ENCODE measurements at places on chromosomes 16 and 17.

GRCh38 chr16:53091466-53092211 is 36.8 kb downstream of the CHD9 start:
- DNase-seq: peak; percentile 81

DNA sequence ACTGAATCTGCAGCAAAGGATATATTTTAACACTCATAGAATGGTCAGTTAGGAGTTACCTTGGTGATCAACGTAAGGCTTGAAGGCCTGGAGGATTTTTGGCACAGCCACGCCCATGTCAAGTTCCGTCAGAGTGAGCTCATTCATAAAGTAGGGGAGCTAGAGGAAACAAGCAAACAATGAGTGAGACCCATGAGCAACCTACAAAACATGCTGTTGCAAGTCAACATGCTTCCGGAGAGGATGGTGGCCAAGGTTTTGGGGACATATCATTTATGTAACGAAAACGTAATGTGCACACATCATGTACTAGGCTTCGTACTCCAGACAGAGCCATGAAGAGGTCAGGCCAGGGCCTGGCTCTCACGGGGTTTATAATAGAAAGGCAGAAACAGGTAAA is 41.1 kb upstream of the ERN1 start:
- no peak for DNase-seq

DNA sequence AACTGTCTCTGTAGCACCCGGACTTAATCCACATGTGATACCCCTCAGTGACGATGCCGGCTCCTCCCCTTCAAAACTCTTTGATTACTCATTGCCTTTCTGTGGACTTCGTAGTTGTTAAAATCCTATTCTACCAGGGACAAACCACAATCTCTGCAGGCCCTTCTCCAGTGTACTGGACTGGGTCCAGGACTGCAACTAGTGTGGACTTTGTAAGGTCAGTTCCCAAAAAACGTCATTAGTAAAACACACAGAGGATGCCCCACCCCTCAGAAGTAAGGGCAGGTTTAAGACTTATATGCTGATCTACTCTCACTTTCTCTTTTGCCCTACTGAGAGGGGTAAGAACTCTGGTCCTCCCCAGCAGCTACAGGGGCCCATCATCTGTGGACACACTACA is 10.5 kb upstream of the NUDT7 start:
- no peak for DNase-seq

DNA sequence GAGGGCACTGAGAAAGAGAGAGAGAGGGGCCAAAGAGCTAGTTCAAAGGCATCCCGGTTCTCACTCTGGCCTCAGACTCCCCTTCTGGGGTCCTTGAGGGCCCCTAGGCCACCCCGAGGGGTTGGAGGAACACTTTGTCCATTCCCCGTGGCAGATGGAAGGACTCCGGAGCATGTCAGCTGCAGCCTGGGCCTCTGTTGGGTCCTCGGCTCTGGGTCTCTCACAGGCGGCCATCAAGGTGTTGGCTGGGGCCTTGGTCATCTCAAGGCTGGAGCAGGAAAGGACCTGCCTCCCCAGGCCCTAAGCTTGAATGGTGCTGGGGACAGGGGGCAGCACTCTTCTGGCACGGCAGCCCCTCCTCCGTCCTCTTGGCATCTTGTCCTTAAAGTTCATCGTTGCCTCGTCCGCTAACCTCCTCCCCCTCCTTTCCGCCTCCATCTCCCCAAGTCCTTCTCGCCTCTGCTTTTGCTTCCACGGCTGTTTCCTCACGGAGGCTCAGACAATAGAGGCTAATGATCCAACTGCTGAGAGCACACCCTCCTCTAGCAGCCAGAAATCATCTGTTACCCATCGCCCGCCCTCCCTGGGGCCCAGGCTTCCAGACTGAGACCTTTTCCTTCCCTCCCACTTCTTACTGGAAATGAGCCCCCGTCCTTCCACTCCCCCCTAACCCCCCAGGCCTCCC is 23.3 kb downstream of the CCR7 start:
- DNase-seq: no peak

DNA sequence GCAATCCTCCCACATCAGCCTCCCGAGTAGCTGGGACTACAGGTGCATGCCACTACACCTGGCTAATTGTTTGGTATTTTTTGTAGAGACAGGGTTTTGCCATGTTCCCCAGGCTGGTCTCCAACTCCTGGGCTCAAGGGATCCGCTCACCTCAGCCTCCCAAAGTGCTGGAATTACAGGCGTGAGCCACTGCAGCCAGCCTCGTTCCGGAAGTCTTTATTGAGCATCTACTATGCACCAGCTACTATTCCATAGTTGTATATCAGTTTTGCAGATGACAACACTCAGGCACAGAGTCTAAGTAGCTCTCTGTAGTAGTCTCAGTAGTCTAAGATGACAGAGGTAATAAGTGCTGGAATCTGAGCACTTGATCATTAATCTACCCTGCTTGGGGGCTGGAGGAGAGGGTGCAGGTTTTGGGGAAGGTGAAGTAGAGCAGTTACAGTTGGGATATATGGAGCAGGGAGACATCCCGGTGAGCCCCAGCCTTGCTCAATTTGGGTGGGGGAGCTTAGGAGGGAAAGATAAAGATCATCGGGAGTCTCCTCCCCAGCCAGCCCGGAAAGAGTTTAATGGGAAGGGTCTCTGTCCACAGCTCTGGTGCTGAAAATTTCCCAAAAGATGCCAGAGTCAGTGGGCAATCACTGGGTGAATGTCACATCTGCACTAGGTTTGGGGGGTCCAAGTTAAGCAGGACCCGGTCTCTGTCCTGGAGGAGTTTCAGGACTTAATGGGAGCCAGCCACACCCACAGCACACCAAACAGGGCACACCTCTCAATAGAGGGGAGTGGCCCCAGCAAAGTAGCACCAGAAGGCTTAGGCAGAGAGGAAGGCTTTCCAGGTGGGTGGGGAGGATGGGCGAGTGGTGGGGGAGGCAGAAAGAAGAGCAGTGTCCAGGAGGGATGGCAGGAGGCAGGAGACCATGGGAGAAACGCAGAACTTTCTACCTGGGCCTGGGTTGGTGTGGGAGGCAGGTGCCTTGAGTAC is 1.7 kb downstream of the OTOP3 start:
- no peak for DNase-seq
